CD4-positive, alpha-beta T cell (primary cell): ENCODE measurements at places on chromosomes 5 and 9. TPM values are rescaled to one million over a fixed set of nuclear protein-coding genes. Genes with fewer than 3 reads are reported as not detected.

GRCh38 chr5:143174714-143175398 is 228.6 kb downstream of the NR3C1 start:
- DNase-seq = no peak

Gene DAB2IP
- 0.06 TPM for total RNA-seq

Gene NUTM2G
- total RNA-seq = not detected

DNA sequence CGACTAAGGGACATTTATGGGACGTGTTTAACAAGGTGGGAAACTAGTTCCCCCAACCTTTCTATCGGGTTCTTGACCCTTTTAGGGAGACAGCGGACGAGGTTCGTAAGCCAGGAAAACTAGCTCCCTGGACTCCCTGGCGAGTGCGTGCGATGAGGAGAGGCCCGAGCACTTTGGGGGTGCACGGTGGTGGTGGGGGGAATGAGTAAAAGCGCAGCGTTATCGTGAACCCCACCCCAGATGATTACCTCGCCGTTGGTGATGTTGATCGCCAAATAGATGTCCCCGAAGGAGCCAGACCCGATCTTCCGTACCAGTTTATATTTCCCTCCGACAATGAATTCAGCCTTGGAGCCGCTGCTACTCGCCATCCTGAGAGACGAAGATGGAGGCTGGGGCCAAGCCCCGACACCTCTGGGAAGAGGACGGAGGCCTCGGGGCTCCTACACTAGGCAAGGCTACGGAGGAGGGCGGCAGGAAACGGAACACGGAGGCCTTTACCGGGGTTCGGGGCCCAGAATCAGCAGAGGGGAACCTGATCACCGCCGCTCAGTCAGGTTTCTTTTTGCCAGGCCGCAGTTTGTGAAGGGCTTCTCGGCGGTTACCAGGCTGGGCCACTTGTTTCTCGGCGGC is 529 bp downstream of the CSNK1A1 start:
- DNase-seq = no peak

Gene FCN1
- 9.9 TPM for total RNA-seq

Gene SMIM33
- not detected for total RNA-seq

Gene BAAT
- total RNA-seq = not detected

Gene GPR150
- total RNA-seq = 0.60 TPM

DNA sequence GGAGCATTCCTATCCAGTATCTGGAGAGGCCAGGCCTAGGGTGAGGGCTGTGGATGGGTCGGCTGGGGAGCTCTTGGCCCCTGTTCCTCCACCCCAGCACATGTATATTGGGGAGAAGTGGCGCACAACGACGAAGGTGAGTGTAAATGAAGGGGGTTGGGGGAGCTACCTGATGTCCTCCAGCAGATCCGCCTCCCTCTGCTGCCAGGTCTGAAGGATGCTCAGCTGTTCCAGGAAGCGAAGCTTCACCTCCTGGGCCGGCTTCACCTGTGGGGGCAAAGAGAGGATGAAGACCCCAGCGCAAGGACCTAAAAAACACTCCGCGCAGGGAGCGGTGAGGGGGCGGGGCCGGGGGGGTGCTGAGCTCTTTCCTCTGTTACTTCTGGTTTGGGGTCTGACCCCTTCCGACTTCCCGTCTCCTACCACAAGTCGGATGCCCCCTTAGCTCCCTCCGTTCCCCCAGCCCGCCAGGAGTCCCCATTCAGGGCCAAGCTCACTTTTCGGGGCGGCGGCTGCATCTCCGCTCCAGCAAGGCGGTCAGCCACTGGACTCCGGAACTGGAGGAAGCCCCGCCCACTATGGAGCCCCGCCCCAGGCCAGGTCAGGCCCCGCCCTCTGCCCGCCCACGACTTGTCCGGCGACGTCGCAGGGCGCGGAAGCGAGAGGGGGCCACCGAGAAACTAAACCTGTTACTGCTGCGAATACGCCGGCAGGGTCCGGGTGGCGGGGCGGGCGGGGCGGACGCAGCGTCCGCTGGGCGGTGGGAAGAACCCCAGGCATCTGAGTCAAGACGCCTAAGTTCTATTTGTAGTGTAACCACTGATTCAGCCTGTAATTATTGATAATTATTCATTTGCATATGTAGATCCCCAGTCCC is at the start of gene FCHSD1:
FCHSD1 (minus strand) TSS at position 568 of the 877 bp plus-strand sequence; CDS start at position 518, 50 bp downstream.
- peak; percentile 68 for DNase-seq

GRCh38 chr5:2631758-2632157 is 119.7 kb downstream of the IRX2 start:
- DNase-seq = no peak

DNA sequence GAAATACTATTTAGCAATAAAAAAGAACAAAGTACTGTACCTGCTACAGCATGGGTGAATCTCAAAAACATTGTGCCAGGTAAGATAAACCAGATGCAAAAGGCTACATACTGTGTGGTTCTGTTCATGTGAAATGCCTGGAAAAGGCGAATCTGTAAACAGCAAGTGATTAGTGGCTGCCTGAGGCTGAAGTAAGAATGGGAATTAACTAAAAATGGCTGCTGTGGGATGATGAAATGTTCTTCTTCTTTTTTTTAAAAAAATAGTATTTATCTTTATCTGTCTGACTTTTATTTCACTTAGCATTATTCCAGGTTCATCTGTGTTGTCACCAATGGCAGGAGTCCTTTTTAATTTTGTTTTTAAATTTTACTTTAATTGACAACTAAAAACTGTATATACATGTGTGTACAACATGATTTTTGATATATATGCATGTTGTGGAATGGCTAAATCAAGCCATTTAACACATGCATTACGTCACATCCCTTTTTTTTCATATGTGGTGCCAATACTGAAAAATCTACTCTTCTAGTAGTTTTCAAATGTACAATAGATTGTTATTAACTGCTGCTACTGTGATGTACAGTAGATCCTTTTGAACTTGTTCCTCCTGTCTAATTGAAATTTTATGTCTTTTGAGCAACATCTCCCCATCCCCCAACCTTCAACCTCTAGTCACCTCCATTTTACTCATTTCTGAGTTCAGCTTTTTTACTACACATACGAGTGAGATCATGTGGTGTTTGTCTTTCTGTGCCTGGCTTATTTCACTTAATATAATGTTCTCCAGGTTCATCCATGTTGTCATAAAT is 62.9 kb upstream of the TNFAIP8 start:
- DNase-seq = no peak

Gene DND1
- total RNA-seq = 2.1 TPM

Gene PKN3
- total RNA-seq = 1.9 TPM

- DNase-seq = no peak
Measured at GRCh38 chr9:116471944-116472506, 215.1 kb upstream of the TRIM32 start.

Gene NREP
- total RNA-seq = 2.3 TPM

DNA sequence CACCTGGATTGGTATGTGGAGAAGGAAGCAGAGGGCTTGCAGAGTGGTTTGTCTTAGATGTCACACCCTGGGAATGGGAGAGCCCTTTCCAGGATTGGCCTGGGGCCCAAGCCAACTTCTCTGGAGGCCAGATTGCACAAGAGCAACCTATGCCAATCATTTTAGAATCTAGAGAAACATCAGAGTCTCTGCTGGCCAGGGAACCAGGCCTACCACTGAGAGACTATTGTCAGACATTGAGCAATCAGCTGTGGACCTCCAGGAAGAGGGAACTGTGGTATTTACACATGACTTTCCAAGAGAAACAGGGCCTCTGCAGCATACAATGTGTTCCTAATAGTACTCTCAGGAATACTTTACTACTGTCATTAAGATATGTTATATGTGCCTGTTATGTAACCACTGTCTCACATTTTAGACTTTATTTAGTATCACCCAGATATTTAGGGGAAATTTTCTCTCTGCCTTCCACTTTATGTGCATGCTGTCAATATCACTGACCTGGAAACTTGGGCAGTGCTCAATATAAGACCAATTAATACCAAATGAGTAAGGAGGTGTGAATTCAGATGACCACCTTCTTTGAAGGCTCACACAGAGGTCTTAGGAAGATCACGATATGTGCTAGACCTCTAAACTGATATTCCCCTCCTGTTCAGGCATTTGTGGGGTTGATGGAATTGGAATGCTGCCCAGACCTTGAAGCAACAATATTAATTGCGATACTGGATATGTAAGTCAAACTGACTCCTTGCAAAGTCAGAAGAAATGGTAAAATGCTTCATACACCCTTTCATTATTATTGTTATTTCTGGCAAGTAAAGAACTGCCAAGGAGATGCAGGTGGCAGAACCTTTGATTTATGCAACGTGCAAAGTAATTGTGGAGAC is 20.5 kb upstream of the CCL28 start:
- no peak for DNase-seq

Gene DMRT2
- total RNA-seq = not detected

DNA sequence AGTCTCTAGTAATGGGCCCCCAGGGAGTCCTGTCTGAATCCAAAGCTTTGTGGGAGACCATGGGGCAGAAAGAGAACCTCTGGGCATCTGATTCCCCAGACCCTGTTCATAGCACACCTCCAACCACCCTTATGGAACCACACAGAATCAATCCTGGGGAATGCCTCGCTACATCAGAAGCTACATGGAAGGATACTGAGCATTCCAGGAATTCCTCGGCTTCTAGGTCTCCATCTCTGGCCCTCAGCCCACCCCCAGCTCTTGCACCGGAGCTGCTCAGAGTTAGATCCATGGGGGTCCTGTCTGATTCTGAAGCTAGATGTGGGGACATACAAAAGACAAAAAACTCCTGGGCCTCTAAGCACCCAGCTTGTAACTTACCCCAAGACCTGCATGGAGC is 28.4 kb downstream of the VCP start:
- no peak for DNase-seq

GRCh38 chr9:113929634-113930389 is 53.7 kb downstream of the ZNF618 start:
- DNase-seq = no peak

- DNase-seq = no peak
Measured at GRCh38 chr5:112534611-112535255, 115.7 kb upstream of the EPB41L4A start.

DNA sequence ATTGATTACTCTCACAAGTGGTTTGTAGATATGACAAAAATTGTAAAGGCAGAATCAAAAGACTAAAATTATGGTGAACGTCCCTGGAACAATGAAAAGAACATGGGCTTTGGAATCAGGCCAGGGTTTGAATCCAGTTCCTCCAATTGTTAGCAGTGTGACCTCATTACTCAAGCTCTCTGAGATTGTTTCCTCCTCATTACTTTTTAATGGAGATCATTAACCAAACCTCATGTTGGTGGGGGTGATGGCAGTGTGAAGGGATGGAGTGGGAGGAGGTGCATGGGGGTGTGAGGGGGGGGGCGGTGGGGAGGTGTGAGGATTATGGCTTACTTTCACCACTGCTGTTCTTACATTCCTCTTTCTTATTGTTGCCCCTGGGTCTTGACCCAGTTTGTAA is 44.1 kb upstream of the FOXE1 start:
- DNase-seq = no peak

- no peak for DNase-seq
Measured at GRCh38 chr5:124000538-124000937, 488.6 kb downstream of the CSNK1G3 start.

DNA sequence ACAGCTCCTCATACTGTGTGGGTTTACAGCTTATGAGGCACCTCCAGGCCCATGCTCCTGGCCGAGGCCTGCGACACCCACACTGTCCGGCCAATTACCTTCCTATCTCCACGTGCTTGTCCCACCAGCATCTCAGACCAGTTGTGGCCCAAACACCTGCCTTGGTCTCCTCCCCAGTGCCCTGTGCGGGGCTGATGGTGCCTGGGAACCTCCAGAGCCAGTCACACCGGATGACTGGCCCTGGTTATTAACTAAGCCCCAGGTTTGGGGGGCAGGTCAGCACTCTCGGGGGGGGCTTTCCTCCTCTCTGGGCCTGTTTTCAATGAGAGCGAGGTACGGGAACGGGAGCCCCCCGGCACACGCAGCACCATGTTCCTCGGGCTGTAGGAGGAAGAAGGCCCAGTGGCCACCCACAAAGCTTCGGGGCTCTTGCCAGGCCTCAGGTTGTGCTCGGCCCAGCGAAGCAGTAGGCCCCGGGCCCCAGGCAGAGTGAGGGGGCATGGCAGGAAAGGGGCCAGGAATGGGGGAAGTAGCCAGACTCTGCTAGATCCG is 76.0 kb upstream of the PHYKPL start:
- DNase-seq = no peak

GRCh38 chr5:150398722-150399523 is 13.8 kb downstream of the CD74 start:
- peak; percentile 66 for DNase-seq

DNA sequence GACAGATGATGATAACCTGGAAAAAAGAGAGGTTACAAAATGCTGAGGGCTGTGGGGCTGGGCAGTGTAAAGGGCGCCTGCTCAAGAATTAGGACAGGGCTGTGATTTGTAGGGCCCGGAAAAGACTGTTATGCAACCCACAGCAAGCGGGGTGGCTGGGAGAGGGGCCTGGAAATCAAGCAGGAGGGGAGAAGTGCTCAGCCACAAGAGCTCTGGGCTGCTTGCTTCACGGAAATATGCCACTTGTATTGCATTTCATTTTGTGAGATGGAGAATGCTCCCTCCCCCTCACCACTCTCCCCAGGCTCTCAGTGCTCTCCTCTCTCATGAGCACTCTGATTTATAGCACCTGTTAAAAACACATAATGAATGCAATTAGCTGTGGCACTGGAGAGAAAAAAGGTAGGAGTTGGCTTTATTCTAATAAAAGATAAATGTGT is 8.4 kb upstream of the HAND1 start:
- DNase-seq = no peak

Gene ABLIM3
- not detected for total RNA-seq

DNA sequence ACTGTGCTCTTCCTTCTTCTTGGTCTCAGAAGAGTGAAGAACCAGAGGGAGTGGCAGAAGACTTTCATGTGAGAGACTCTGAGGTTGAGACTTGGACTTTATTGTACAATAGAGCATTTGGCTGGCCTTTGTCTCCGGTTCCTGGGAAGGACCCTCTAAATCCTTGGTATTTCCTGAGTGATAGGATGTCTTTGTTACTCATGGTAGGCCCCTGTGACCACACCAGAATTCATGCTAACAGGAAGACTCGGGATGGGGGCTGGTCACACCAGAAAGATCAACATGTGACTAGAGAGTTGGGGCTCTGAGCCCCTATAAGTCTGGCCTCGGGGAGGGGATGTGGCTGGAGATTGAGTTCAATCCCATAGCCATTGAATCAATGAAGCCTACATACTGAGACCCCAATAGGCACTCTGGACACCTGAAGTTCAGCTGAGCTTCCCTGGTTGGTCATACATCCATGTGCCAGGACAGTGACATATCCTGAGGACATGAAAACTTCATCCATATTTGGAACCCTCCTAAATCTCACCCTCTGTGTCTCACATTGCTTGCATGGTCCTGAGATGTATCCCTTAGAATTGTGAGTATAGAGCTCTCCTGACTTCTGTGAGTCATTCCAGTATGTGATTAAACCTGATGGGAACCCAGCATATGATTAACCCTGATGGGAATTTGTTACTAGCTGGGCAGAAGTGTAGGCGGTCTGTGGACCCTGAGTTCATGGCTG is 201.7 kb downstream of the GADD45G start:
- DNase-seq = no peak

Gene POLK
- total RNA-seq = 10.0 TPM

DNA sequence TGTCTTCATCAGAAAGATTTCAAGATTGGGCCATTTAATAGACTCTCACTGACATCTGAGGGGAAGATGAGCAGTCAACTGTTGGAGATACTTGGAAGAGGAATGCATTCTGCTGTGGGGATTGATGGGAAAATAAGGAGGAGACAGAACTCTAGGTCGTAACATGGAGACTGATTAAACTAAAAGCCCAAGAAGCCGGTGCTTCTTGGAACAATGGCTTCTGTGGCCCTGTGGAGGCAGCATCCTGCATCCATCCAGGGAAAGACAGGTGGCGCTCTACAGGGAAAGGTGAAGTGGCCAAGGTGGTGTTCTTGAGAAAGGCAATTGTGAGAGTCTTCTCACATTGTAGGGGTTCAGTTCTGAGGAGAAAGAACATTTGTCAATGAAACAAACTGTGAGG is 31.3 kb downstream of the ZFAND5 start:
- DNase-seq = peak; percentile 17

Gene GNG10
- total RNA-seq = 2.8 TPM
